ENCODE measurements at places on chromosomes 3 and 15.

GRCh38 chr3:50660386-50660785, 14.3 kb upstream of the DOCK3 start:
- DNase-seq = no peak

DNA sequence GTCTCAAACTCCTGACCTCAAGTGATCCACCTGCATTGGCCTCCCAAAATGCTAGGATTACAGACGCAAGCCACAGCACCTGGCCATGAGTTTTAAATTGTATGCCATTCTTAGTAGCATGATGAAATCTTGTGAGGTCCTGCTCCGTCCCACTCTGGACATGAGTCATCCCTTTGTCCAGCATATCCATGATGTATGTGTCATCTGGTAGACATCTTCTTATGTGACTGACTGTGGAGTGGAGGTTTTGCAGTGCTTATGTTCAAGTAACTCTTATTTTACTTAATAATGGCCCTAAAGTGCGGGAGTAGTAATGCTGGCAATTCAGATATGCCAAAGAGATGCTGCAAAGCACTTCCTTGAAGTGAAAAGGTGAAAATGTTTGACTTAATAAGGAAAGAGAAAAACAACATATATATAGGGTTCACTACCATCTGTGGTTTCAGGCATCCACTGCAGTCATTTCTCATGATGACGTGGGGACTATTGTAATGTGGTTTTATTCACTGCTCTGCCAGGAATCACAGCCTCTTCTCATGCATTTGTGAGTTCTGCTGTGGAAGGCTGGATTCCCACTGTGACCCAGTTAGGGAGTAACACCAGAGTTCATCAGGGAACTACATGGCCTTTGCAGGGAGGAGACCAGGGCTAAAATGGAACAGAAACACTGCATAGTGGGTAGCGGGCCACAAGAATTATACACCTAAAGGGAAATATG, 204.6 kb upstream of the STRIT1 start:
- no peak for DNase-seq

DNA sequence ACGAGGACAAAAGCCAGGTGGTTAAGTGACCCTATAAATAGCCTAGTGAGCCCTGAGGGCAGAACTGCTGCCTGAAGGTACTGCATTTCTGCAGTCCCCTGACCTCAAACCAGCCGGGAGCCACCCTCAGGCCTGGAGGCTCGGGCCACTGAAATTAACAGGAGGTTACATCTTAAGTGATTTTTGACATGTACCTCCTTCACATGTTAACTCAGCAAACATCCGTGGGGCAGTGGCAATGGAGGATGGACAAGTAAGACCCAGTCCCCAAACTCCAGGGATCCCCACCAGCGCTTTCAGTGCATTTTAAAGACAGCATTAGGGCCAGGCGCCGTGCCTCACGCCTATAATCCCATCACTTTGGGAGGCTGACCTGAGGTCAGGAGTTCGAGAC, 26.2 kb downstream of the PSTPIP1 start:
- no peak for DNase-seq

DNA sequence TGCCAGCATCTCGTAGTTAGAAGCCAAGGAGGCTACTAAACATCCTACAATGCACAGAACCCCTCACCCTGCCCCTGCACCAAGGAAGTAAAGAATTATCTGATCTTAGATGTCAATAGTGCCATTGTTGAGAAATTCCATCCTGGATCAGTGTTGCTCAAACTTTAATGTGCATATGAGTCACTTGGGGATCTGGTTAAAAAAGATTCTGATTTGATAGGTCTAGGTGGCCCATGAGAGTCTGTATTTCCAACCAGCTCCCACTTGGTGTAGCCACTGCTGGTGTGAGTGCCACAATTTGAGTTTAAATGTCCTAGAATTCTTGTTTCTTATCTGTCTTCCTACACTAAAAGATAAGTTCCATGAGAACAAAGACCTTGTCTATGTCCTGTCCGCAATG, 43.7 kb downstream of the TMEM45A start:
- DNase-seq = no peak

DNA sequence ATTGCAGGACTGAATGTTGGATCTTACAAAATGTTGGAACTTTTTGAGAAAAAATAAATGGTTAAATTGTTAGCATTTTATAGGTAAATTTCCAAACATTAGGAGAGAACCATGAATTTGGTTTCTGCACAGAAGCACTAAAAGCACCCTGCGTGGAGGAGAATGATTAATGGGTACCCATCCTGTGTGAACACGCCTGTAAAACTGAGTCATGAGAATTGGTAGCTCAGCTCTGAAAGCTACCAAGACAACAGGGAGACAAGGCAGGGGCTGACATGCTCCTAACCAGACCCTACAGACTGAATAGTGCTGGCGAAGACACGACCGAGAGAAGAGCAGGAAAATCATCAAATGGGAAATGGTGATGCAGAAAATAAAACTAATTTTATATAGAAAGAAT, 32.4 kb upstream of the MTMR10 start:
- DNase-seq = no peak
